ENCODE measurements at places on chromosomes 3 and 15. TPM values are rescaled to one million over a fixed set of nuclear protein-coding genes. Genes with fewer than 3 reads are reported as not detected.

- DNase-seq = no peak
Observed at GRCh38 chr3:100780071-100780622, 70.9 kb downstream of the TFG start.

RNU5B-1 gene
- total RNA-seq = not detected

LDHAL6B gene
- total RNA-seq = not detected

DNA sequence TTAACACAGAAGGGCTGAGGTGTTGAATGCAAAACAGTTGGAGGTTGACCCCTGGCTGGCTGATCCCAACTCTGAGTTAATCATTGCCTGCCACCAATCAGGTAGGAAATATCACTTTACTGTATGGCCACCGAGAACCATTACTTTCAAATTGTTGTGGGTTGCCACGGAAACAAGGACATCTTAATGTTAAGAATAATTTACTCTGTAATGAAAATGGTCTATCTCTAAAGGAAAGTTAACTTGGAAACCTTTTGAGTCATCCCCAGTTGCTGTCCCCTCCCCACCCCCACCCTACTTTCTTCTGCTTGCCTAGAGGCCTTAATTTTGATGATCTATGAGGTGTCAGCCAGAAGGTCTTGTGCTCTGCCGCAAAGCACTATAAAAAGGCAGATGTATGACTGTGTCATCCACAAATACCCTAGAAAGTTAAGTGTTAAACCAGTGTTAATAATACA lies 78.7 kb upstream of the SNRK start:
- DNase-seq = no peak

GRCh38 chr3:170076715-170077238 lies 39.0 kb downstream of the GPR160 start:
- no peak for DNase-seq

PRSS50 gene
- total RNA-seq = not detected
